ENCODE measurements at places on chromosomes 4 and X.
A peak's percentile ranks its signal among the peaks of the same experiment; 100 is the strongest.

- no peak for DNase-seq
These were observed 20.9 kb upstream of the CCDC149 start for GRCh38 chr4:24933684-24934275.

GRCh38 chr4:1056671-1057402, 45.4 kb downstream of the FGFRL1 start:
- DNase-seq, result no peak

DNA sequence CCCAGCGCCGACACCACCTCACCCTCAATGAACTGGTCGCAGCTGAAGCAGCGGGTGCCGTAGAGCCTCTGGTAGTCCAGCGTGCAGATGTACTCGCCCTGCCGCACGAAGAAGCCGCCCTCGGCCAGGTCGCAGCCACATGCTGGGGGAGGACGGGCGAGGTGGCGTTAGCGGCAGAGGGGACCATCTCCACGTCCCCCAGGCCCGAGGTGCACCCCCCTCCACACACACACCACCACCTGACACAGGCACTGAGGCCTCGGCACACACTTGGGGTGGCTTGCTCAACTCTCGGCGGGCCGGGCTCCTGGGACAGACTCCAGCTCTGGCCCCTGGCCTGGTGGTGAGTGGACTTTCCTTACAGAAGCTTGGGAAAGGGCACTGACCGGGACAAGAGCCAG, 61.5 kb downstream of the ABLIM2 start:
- no peak for DNase-seq

GRCh38 chrX:153970357-153971123, 1.1 kb downstream of the HCFC1 start:
- DNase-seq, result no peak

GRCh38 chr4:53116954-53117353, 248.9 kb downstream of the SCFD2 start:
- no peak for DNase-seq

DNA sequence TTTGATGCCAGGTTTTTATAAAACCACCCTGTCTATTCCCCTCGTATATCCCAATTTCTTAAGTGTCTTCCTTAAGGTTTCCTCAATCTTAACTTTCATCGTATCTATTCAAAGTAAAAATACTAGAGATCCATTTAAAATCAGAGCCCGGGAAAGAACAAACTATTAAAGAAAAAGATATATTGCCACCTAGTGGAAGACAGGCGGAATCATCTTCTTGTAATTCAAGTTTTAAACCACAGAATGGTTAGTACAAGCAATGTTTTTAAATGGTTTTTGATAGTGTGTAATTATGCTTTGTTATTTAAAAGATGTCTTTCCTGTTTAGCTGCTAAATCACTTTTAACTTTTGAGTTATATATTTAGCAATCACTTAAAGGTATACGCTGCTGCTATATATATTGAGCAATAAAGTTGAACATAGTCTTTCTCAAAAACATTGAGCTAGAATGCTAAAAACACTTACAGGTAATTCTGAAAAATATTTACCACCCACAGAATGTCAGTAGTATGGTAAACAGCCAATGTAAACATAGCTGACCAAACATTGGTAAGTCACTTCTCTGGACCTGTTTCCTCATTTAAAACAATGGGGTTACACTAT, 18.2 kb downstream of the PRDM8 start:
- no peak for DNase-seq

DNA sequence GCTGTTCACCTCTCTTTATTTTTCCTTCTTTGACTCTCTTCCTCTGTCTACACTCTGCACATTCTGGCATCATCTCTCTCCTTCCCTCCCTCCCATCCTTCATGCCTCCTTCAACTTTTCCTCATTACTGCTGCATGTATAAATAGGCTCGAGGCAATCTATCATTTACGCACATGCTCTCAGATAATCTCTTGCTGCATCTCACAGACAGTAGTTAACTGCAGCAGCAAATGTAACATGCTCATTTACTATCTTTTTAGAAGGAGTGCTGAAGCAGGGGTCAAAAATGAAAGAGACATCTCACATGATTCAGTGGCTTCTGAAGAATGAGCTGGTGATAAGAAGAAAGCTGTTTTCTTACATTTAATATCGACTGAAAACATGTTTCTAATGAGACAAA, 127.7 kb downstream of the RASL11B start:
- DNase-seq, result no peak

DNA sequence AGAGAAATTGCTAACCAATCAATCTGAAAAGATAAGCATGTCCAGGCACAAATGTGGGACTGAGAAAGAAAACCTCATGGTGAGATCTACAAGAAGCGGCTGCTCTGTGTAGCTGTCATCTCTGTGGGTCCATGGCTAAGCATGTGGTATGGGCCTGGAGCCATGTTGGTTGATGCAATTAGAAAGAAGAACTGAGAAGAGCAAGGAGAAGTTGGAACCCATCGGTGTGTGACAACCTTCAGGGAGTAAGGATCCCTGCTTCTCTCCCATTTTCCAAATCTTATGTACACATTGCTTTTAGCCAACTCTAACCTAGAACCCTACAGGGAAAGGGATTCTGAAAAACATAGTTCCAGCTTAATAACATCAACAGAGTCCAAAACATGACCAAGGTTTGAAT, 890.2 kb downstream of the FSTL5 start:
- no peak for DNase-seq

DNA sequence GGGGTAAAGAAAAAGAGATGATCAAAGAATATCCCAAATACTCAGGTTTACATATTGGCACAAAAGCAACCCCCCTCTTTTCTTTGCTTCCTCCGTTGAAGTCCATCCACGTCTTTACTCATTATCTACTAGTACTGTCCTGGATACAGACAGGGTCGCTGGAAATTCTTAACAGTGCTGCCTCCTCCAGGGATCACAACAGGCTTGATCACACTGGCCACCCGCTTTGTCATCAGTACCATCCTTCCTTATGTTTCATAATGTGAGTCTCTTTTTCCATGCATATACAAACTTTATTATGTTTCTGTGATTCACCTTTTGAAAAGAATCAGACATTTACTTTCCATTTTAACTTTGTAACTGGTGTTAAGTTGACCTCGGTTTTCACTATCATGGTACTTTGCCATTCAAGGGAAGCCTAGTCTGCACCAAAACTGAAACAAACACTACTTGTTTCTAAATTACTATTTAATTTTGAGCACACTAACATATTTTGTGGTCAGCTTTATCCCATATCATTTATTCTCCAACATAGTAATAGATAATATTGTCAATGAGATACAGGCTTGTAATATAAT, 387.5 kb upstream of the PPP1R2C start:
- no peak for DNase-seq

- no peak for DNase-seq
These were observed 13.3 kb upstream of the CDKL2 start for GRCh38 chr4:75643651-75644050.

DNA sequence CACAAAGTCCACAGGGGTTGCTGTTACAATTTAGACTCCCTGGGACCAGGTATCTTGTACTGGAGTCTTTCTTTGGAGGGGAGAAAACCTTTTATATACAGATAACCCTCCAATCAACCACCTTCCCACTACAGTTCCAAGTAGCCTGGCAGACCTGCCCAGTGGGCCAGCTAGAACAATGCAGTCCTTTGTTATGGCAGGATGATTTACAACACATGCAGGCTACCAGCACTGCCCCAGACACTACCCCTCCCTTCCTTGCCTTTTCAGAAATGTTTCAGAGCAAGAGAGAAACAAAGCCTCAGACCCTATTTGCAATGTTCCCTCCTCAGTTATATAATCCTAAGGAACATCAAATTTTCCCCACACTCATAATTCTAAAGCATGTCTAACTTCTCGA, 11.1 kb downstream of the RASL11B start:
- no peak for DNase-seq

DNA sequence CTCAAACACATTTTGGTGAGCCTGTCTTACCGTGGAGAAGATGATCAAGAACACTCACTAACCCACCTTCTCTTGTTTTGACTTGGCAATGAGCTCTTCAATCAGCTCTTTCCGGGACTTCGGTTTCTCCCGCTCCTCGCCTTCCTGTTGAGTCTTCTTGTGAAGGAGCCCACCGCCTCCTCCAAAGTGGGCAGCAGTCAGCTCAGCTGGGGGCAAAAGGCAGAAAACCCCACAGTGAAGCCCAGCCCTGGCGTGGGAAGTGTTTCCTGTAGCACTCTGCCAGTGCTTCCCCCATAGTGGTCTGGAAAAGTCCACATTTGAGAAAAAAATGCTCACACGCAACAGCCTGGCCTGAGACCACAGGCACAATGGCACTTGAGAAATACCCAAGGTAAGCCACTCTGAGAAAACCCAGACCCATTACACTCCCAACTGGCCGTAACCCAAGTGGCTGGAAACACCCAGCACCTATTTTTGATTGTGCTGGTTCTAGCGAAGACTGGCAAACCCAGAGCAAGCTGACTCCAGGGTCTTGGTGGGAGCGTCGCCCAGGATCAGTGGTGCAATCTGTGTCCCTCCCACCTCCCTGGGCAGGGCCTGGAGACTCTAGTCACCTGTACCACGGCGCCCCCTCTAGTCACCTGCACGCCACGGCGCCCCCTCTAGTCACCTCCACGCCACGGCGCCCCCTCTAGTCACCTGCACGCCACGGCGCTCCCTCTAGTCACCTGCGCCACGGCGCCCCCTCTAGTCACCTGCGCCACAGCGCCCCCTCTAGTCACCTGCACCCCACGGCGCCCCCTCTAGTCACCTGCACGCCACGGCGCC, 8.6 kb downstream of the NOP14 start:
- DNase-seq, result peak; percentile 56

DNA sequence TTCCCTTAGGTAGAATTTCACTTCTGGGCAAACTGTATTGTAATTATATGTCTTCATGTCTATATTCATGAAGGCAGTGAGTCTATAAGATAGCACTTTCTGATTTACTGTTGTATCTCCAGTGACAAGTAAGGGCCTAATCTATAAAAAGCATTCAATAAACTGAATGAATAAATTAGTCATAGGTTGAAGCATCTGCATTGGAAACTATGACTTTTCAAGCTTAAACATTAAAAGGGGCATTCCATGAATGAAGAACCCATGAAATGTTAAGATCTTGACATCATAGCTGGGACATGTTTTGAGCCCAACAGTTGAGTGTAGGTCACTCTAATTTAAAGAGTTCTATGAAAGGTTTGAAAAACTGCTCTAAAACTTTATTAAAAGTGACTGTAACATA, 159.3 kb upstream of the LCORL start:
- DNase-seq, result no peak

DNA sequence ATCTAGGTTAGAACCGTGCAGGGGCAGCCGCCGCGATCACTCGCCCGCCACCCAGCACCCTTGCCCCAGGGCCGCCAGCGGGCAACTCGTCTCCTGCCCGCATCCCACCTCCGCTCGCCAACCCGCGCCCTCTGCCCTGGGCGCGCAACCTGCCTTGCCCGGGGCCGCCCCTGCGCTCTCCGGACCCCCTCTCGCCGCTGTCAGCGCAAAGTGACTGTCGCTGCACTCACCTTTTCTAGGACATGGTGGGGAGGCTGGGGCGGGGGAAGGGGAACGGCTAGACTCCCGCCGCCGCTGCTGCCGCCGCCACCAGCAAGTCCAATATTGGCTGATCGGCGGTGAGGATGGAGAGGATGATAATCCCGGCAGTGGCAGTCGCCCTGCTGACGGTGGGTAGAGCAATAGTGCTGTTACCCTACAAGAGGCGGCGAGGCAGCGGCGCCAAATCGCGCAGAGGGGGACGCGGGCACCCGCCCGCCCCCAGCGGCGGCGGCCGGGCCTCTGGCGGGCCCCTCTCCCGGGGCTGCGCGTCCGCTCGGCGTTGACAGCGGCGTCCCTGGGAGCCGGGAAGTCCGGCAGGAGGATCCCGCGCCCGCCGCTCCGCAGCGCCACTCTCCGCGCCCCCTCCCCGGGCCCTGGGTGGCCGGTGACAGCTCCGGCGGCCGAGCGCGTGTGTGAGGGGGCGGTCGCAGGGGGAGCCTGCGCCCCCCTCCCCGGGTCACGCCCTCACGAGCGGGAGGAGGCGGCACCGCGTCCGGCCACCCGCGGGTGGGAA, 2.3 kb upstream of the NR3C2 start:
- peak; percentile 12 for DNase-seq

DNA sequence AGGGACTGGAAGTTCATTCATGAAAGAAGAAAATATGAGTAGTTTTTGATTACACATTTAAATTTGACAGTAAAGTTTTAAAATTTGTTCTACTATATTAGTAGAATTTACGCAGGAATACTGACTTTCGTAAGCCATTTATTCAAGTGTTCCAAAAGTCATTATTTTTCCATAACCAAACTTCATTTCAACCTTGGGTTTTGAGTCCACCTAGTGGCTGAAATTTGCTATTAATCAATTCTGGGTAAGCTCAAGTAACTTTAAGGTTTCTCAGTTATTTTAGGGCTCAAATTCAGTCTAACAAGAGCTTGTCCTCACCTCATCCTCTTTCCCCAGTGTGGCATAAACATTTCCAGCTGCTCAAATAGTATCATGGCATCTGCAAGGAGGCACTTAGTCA, 175.4 kb downstream of the SH3BGRL start:
- DNase-seq, result peak; percentile 1

GRCh38 chr4:100240008-100240407, 49.7 kb upstream of the DDIT4L start:
- no peak for DNase-seq

- DNase-seq, result no peak
These were observed 35.1 kb downstream of the EPHA5 start for GRCh38 chr4:65635051-65635821.

Data from germinal center (tissue), 1 donor.